ENCODE measurements at places on chromosomes 4 and X.

DNA sequence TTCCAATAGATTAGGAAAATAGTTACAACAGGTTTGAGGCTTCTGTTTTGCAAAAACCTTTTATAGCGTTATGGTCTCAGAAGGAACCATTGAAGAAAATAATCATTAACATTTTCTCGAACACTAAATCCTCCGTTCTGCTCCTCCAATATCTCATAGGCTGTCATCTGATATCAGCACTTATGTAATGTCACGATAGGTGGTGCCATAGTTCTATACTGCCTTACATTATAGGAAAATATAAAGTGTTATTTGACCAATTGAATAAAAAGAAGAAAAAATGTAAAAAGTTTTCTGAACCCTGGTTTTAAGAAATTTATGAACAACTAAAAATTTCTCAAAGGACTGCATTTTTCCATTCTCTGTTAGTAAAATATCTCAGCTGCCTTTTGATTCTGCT is 291.4 kb downstream of the RPA4 start:
- no peak for DNase-seq

- no peak for DNase-seq
Measured at GRCh38 chr4:15294832-15295231, 133.0 kb upstream of the C1QTNF7 start.

DNA sequence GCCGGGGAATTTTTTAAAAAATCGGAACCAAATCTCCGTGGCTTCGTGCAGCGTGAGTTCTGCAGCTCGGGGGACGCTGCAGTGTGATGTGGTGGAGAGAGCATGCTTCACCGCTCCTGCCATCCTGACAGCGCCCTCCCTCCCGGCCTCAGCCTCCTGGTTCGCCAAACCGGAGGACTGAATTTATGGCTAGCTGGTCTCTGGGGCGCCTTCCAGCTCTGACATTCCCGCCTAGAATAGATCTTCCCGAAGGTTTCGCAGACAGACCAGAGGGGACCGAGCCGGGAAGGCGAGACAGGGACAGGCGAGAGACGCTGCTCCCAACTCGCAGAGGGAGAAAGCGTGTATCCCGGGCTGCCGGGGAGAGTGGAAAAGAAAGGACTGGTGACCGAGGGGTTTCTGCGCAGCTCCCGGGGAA is 25.9 kb downstream of the HOPX start:
- DNase-seq: no peak

GRCh38 chr4:58064653-58065052 is 954.5 kb upstream of the IGFBP7 start:
- DNase-seq: no peak

DNA sequence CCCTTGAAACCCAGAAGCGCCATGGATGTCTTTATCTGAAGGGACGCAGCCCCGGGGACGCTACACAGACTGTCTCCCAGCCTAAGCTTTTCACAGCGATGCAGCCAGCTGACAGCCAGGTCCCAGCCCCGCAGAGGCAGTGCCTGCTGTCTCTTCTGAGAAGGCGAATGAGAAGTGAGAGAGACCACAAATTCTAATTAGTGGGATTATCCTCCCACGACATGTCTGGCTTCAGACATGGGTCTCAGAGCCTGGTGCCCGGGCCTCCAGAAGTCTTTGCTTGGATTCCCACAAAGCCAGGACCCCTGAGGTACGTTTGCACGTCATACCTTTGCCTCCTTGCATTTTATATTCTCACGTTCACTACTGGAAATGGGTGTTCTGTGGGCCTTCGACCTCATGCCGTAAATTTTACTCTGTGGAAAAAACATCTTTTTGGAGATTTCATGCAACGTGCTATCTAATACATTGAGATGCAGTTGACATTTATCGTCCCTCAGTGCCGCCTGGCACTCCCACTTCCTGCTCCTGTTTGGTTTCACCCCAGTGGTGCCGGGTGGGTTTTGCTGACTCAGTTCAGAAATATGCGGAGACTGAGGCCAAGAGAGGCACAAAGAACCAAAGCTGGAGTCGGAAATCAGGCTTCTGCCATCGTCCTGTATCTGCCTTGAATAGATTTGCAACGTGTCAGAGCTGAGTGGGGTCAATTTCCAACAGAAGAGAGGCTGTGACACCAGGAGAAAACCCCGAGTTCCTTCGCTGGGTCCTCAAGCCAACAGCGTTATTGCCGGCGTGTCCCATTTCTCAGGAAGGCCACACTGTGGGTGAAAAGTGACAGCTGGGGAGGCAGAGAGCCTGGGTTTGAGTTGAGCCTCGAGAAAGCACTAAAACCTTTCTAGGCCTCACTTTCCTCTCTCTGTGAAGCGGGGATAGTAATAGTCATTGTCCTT is 114.4 kb downstream of the STK32B start:
- no peak for DNase-seq

GRCh38 chr4:146465628-146466027 is 56.1 kb downstream of the SLC10A7 start:
- no peak for DNase-seq

DNA sequence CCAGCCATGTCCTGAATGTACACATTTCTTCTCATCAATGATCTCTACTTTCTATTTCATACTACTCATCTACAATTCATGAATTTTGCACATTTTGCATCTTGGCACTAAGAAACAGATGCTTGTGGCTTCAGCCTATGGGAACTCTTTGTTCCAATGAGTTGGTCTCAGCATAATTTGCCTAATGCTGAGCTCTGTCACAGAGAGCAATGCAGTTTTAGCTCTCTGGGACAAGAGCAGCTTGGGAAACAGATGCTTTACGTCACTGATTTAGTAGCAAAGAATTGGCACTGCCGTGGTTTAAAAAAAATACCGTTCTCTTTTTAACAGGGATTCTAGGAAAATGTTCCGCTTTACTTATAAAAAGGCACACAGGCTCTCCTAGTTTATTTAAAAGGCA is 162.4 kb downstream of the WDFY3 start:
- no peak for DNase-seq

- DNase-seq: no peak
Measured at GRCh38 chr4:82680834-82681233, 117.8 kb downstream of the SCD5 start.

GRCh38 chrX:47523713-47524166 is 37.3 kb upstream of the ARAF start:
- no peak for DNase-seq

DNA sequence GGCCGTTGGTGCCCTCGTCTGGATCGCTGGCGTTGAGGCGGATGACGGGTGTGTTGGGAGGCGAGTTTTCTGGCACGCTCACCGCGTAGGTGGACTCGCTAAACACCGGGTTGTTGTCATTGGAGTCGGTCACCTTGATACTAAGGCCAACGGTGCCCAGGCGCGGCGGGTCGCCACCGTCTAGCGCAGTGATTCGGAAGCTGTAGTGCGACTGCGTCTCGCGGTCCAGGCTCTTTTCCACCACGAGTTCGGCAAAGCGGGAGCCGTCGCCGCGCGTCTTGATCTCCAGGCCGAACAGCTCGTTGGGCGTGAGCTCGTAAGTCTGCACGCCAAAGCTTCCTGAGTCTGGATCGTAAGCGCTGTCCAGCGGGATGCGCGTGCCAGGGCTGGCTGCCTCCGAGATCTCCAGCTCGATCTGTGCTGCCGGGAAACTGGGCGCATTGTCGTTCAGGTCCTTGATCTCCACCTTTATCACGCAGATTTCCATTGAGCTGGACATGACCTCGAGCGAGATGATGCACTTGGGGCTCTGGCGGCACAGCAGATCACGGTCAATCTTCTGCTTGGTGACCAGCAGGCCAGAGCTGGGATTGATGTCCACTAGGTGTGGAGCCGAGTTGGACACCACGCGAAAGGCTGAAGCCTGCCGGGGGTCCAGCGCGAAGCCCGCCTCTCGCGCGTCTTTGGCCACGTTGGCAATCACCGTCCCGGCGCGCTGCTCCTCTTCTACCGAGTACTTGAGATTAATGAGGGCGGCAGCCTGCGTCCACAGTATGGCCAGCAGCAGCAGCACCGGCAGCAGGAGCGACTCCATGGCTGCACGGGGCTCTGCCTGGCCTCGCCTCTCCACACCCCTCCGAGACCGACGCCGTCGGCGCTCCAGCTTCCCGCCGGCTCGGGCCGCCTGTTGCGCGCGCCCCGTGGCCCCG is 2.0 kb downstream of the PCDH19 start:
- peak; percentile 8 for DNase-seq

- no peak for DNase-seq
Measured at GRCh38 chr4:109978704-109979454, 66.2 kb downstream of the EGF start.

GRCh38 chr4:100780126-100780525 is 262.3 kb upstream of the EMCN start:
- DNase-seq: no peak

DNA sequence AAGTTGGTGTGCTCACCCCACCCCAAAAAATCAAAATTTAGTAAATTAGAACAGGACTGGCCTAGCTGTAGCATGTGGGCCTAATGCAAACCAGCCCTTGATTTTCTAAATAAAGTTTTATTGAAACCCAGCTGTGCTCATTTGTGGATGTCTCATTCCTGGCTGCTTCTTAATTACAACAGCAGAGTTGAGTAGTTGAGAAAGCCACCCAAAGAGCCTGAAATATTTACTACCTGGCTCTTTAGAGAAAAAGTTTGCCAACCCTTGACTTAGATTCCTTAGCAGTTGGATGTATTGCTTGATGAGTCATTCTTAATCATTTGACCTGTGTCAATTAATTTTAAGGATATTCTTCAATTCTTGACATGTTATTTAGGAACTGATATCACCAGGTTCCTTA is 168.3 kb upstream of the PUDP start:
- no peak for DNase-seq

- DNase-seq: no peak
Measured at GRCh38 chr4:151167561-151167960, 68.1 kb downstream of the RPS3A start.

- no peak for DNase-seq
Measured at GRCh38 chr4:187940299-187940698, 55.3 kb upstream of the ZFP42 start.

DNA sequence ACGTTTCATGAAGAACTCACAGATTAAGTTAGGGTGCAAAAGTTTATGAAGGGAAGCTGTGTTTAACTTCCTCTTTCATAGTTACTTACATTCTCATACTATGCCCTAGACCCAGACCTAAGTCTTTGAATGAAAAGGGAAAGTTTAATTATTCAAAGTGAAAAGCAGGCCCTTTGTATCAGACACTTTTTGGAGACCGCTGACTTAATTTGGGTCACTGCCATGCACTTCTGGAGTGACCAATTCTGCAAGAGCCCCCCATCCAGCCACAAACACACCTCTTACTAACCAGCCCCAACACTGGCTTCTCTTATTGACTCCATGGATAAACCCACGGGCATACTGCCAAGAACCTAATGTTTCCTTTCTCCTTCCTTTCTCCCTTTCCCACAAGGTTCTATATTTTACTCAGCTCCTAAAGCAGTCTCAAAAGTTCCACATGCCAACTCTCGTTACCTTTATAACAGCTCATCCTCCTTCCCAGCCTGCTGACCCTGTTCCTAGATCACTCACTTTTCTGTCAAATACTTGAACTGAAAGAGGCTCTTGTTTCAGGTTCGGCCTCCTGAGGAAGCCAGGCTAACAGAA is 34.5 kb downstream of the ABCE1 start:
- DNase-seq: no peak

DNA sequence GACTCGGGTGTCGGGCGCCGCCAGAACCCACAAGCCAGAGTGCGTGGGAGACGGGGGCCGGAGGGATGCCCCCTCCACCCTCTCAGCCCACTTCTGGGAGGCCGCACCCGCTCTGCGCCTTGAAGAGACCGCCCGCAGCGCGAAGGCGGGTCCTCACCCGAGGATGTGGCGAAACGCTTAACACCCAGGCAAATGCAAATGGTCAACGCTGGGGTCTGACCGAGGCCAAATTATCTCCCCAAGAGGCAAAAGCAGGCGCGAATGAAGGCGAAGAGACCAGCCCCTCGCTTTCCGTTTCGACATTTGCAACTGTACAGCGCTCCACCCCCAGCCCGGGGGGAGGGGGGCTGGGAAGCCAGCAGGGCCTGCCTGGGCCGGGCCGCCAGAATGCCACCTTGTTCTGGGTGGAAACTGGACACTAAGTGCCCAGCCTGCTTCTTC is 137.7 kb upstream of the ZIC3 start:
- DNase-seq: no peak

DNA sequence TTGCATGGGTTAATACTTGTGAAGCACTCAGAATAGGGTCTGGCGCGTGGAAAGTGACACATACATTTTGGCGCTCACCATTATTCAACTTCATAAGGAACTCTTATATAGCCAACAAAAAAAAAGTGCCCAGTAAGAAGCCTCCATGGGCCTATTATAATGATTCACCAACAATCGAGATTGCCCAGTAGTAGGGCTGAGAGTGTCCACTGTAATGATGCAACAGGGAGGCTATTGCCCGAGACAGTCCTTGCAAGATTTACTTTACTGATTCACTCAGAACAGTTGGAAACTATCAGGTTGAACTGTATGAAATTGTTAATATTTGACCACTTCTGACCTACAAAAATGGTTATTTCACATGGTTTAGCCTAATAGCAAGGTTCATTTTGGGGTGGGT is 86.0 kb downstream of the PJA1 start:
- DNase-seq: no peak

GRCh38 chrX:95291561-95291960 is 1393.1 kb upstream of the DIAPH2 start:
- DNase-seq: no peak

GRCh38 chr4:4384837-4385236 is 2.1 kb upstream of the NSG1 start:
- DNase-seq: no peak

DNA sequence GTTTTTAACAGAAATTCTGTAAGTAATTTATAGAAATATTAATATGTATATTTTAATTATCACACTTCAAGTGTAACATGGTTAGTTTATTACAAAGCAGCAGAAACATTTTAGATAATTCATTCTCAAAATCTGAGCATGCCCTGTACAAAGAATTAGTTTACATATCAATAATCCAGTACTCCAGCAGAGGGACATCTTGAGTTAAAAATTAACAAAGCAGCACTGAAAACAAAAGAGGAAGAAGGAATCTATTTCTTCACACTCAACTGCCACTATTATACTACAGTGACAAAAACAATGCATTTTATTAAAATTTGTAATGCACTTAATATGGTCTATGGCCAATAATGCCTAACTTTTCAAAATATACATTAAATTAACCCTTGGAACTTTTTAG is 179.1 kb upstream of the KLHL4 start:
- no peak for DNase-seq

- DNase-seq: no peak
Measured at GRCh38 chrX:41895826-41896225, 27.5 kb downstream of the CASK start.

DNA sequence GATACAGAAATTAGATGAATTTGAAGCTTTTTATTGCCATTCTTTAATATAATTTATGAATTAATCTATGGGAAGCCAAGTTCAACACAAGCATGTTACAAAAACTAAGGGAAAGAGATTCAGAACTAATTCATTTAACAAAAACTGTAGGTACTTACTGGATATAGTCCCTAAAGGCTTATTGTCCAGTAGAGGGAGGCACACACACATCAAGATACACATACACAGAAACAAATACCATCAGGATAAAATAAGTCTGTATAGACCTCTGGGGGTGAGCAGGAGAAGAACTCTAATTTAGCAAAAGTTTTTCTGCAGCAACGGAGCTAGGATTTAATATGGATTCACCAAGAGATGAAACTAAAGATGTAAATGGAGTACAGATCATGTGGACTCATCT is 83.0 kb upstream of the IL13RA1 start:
- peak; percentile 34 for DNase-seq

- DNase-seq: no peak
Measured at GRCh38 chrX:65508851-65509250, 25.7 kb downstream of the LAS1L start.

GRCh38 chr4:138217567-138217966 is 24.6 kb downstream of the SLC7A11 start:
- no peak for DNase-seq

- no peak for DNase-seq
Measured at GRCh38 chr4:81509191-81509590, 37.5 kb upstream of the RASGEF1B start.
